ENCODE measurements at places on chromosomes 3 and 15.

- no peak for DNase-seq
Observed at GRCh38 chr15:54502416-54503075, 524.3 kb downstream of the UNC13C start.

DNA sequence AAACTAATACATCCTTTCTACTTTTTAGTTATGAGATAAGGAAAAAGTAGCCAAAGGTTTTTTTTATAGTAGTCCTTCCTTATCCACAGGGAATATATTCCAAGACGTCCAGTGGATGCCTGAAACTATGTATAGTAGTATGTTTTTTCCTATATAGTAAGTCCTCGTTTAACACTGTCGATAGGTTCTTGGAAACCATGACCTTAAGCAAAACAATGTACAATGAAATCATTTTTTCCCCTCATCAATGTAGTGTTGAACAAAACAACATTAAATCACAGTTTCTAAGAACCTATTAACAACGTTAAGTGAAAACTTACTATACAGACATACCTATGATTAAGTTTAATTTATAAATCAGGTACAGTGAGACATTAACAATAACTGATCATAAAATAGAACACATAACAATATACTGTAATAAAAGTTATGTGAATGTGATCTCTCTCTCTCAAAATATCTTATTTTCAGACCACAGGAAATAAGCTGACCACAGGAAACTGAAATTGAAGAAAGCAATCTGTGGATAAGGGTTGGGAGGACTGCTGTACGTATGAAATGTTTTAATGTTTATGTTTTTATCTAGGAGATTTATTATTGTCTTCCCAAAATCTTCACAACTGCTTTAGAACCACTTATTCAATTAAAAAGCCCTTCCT is 20.6 kb downstream of the COPS2 start:
- DNase-seq, result no peak

DNA sequence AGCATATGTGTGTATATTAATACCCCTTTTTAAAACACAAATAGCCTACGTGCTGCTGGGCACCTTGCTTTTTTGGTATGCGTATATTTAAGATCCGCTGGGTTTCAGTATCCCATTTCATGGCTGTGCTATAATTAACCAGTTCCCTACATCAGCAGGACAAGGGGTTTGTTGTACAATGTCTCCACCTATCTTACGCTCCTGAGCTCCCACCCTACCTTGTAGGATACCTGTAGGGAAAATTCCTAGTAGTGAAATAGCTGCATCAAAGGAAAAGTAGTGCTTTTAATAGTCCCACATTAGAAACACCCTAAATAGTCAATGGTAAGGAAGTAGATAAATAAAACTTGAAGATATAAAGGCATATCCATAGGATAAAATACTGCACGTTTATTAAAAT is 1.4 kb downstream of the MAP6D1 start:
- no peak for DNase-seq

- no peak for DNase-seq
Observed at GRCh38 chr3:14124223-14124614, 451 bp downstream of the CHCHD4 start.

DNA sequence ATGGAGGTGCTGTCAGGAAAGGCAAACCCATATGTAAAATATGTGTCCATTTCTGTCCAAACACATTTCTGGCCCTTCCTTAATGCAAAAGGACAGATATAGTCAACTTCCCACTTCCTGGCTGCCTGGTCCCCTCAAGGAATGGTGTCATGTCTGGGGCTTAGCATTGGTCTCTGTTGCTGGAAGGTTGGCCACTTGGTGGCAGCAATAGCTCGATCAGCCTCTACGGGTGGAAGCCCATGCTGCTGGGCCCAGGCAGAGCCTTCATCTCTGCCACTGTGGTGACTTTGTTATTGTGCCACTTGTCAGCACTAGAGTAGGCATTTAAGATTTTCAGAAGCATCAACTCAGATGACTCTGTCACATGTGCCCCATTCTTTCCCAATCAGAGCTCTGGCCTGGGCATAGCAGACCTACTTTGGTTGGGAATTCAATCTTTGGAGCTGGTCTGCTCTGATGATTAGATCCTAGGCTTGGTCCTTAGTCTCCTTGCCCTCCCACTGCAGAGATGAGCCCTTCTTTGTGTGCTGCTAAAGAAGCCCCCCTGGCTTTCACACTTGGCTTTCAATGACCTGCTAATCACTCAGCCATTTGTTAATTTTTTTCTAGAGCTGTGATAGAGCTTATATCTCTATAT is 51.0 kb upstream of the SPSB4 start:
- DNase-seq, result peak; percentile 21

DNA sequence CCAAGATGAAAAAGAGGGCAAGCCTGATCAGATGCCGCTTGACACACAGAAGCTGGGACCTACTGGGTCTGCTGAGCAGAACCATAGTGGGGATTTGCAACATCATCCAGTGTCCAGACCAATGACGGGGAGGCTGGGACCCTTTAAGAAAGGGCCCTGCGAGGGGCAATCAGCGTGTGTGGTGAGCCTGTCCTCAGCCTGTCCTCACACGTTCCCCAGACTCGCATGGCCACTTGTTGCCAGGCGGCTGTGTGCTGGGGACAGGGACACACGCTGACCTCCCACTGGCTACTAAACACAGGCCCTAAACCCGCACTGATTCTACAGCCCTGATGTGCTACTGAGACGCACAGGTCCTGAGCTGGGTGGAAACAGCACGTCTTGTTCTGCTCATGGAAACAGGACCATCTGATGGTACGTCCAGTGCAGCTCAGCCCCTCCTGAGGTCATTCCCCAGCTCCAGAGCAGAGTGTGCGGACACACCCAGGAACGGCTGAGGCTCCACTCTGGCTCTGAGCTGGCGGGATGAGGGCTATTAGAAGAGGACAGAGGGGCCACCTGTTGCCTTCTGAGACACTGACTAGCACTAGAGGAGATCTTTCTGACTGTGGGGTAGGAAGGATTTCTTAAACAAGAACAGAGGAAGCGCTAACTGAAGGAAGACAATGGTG is 24.4 kb downstream of the PCSK6 start:
- no peak for DNase-seq

DNA sequence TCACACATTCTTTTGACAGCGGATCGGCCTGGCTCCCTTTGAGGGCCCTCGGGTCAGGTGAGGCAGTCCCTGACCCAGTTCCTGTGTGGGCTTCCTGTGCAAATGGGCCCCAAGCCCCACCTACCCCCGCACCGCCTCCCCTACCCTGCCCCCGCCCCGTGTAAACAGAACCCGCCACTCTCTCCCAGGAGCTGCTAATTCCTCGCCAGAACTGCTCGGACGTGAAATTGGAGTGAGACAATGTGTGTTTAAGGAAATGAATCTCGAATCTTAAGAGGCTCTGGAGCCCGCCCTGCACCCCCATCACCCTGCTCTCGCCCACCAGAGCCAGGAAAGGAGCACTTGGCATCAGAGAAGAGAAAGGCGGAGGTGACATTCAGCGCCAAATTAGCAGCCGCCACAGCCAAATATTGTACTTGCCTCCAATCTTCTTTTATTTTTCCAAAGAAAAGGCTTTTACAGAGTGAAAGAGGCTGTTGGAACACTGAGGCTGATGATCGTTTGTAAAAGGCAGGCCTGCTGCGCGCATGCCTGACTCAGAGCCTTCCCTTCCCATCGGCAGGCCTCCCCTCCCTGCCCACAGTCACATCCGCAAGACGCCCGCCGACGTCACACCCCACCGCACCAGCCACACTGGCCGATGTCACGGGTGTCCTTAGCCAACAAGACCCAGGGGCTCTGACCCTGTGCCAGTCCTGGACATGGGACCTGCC is 53.1 kb downstream of the CACNA2D2 start:
- no peak for DNase-seq

GRCh38 chr15:62280625-62281024 is 115.5 kb upstream of the C2CD4B start:
- DNase-seq, result no peak

GRCh38 chr3:159029306-159030026 is 227.6 kb downstream of the MFSD1 start:
- no peak for DNase-seq

DNA sequence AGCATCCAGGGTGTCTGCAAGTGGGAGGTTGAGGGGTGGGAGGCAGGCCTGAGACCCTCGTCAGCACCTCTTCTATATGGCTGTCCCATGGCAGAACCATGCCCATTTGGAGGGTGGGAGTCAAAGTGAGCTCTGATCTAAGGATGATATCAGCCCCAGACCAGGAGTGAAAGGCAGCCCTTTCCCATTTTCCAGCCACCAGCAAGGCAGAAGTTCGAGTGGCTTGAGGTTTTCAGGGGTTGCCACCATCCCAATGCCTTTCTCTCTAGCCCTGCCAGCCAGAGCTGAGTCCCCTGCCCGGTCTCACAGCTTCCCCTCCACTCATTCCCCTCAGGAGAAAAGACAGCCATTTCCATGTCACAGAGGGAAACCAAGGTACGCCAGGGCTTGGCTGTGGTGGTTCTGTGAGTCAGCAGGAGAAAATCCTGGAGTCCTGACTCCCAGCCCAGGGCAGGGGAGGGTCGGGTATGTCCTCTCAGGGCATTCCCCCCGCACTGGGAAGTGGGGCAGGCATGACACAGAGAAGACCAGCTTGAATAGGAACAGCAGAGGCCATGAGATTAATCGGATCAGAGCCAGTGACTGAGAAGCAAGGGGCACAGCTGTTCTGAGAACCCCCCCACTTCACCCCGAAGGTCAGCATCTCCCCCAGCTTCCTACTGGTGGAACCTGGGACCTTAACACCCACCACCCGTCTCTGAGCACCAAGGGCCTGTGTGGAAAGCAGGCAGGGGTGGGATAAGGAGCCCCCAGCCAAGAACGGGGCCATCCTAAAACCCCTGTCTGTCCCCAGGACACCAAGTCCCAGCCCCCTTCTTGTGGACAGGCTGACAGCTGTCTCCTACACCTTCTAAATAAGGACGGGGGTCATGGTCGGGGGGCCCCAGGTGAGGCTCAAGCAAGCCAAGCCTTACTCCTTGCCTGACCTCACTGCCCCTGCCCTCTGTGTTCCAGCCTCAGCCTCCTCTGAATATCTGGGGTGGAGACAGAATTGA is 965 bp upstream of the SLC38A3 start:
- no peak for DNase-seq

GRCh38 chr3:20511863-20512505 is 326.0 kb upstream of the SGO1 start:
- peak; percentile 11 for DNase-seq

DNA sequence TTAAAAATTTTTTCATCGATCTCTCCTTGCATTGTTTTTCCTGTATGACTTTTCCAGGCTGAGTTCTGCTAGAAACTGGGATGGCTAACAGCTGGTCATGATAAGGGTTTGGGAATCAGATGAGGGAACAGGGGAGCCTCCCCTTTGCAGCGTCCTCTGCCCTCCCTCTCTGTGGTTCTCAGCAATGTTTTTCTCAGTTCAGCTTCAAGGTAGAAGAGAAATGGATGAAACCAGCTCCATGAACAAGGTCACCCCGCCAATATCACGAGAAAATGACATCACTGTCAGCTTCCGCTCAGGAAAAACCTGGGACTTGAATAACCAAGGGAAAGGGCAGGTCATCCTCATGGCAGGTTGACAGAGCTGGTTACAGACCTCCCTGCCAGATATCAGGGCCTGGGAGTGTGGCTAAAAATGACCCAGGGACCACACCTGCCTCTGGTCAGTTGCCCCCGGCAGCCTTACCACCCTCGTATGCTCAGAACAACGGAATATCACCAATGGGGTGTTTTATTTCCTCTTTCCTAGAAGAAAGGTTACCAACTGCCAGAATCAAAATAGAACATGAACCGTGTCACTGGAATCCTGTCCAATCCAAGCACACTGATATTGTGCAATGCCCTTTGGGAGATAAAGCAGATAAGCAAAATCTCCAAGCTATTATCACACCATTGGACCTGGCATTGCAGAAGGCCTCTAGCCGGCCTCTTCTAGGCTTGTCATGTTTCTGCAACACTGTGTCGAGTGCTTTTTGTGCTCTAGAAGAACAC is 26.1 kb downstream of the LSM3 start:
- no peak for DNase-seq

DNA sequence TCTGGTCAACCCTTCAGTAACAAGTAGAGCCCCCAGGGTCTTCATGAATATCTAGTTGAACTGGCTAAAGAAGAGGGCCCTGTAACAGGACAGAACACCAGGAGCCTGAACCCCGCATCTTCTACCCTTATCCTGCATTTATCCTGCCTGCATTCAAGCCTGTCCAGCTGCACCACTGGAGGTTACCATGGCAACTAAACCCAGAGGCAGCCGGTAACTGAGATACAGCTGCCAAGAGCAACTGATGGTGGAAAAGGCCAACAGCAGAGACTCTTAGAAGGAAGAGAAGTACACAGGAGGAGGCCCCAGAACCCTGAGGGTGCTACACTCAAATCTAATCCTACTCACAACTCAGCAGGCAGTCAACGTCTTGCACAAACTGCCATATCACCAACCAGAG is 3.7 kb upstream of the PRKAR2A start:
- DNase-seq, result no peak

- no peak for DNase-seq
Observed at GRCh38 chr3:184241447-184242296, 7.1 kb downstream of the ALG3 start.

GRCh38 chr3:155554777-155555451 is 190.0 kb downstream of the PLCH1 start:
- DNase-seq, result no peak

Data from NCI-H1930 (cell line).